ENCODE measurements at places on chromosomes 13 and 19. TPM values are rescaled to one million over a fixed set of nuclear protein-coding genes. Genes with fewer than 3 reads are reported as not detected.

METTL21C gene
- not detected for total RNA-seq

CA11 gene
- 0.35 TPM for total RNA-seq

ARHGAP33 gene
- 0.17 TPM for total RNA-seq

- no peak for DNase-seq
Observed at GRCh38 chr13:24882665-24883064, 118.7 kb downstream of the RNF17 start.

GRCh38 chr19:56491399-56491798 is 14.3 kb upstream of the ZNF667 start:
- DNase-seq: no peak

DNA sequence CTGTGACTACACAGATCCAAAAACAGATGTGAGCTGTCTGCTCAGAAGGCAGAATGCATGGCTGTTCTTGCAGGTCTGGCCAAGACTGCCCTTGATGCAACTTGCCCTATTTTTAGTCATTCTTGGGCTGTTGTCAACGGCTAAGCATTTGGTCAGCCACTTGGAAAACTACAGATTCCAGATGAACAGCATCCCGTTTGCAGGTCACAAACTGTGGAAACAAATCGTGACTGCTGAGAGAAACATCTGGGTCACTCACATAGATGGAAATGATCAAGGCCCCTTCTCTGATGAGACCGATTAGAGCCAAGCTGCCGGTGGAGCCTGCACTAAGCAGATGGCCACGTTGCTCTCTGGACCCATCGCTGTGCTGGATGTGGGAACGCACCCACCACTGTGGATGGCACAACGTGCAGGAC is 15.4 kb upstream of the METTL21C start:
- peak; percentile 6 for DNase-seq

- DNase-seq: no peak
Observed at GRCh38 chr13:29532821-29533220, 62.7 kb downstream of the SLC7A1 start.

All from renal cortical epithelial cell (primary cell).